ENCODE measurements at places on chromosomes 1 and 21.

DNA sequence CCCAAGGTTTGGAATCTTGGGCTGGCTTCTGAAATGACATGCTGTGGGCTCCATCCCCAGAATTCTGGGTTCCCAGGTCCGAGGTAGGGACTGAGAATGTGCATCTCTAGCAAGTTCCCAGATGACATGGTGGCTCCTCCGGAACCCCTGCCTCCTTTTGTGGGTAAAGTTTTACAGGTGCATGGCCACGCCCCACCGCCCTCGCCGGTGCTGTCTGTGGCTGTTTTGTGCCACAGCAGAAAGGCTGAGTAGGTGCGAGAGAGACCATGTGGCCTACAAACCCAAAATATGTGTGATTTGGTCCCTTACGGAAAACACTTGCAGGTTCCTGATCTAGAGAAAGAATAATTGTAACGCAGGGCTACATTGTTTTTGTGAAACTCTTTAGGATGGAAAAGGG is 30.9 kb downstream of the SKI start:
- DNase-seq, result no peak

DNA sequence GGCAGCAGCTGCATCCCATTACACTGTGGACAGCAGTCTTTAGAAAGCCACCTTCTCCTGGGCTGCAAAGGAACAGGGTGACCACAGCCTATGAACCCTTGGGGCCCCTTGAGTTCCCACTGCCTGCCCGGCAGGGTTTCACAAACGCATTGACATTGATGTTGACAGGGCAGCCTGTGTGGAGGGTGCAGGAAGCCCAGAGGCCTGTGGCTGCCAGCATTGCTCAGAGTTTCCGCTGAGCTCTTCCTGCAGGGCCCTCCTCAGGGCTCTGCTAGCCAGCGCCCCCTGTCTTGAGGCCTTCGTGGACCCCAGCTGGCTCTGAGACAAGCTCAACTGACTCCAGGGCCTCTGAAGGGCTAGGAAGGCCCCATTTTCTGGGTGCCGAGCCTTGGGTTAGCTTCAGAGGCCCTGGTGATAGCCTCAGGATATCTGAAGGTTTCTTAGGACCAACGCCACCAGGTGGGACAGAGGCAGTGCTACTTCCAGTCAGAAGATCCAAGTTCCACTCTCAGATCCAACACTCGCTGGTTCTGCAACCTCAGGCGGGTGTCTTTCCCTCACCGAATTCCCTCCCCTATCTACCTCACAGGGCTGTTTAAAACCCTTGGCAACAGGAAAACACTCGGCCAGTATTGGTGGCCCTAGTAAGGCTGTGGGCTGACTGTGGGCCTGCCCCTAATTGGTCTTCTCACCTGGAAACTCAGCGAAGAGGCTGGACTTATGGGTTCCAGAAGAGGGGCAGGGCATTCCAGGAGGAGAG is 27.2 kb upstream of the EPS8L3 start:
- DNase-seq, result no peak

- no peak for DNase-seq
Measured at GRCh38 chr1:151976858-151977257, 16.8 kb downstream of the S100A10 start.

DNA sequence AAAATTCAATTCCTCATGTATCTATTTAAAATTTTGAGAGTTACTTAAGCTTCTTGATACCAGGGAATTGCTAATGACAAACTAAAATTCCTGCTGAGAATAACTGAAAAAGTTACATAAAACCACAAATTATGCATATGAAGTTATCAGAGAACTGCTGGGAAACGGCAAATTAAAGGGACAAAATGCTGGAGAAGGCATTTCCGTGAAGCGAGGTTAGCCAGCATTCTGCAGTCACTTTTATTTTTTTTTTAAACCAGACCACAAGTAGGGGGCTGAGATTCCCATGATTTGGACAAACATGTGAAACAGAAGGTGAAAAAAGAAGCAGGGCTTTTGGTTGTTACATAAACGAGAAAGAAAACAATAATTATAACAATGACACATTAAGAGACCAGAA is 737.6 kb upstream of the CHRM3 start:
- no peak for DNase-seq

DNA sequence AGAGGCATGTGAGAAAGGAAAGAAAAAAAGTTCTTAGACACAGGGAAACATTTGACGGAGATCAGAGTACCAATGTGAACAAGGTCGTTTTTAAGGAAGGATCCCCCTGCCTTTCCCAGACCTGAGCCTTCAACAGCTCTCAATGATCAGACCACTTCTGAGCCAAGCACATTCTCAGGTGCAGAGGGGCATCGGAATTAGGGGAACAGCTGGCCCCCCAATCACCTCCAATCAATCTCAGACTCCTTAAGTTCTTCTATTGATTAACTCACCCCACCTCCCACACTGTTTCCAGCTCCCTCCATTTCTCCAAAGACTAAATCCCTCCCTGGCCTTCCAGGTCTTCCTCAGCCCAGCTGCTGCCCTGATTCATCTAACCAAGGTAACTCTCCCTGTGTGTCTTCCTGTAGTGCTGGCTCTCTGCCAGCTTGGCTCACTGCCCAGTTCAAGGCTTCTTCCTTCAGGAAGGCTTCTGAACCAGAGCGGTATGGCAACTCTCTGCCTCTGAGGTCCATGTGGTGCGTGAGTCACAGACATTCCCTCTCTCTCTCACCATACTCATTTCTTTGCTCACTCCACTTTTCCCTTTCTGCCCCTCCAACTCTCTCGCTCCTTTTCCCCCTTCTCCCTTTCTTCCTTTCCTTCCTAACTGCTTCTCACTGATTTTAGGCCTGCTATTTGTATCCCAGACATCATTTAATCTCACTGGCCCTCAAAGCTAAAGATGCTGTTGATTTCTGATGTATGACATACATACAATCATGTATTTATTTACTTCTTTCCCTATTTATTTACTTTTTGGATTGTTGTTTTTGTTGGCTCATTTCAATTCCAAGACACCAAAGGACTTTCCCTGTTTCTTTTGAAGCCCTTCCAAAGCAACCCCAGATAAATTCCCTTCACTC is 18.1 kb downstream of the CFAP45 start:
- peak; percentile 80 for DNase-seq

DNA sequence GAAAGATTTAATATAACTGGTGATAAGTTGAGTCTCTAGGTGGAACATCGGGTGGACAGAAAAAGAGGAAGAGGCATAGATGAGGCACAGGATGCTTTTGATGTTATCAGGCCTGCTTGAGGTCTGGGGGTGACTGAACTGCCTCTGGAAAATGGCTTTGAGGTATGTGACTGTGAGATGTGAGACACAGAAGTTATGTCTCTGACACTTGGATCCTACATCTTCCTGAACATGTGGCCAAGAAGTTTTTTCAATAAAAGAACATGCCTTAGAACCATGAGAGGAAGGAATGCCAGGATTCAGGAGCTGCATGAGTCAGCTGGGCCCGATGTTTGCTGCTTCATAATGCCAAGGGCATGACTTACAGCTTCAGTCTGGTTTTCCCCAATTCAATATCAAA is 11.5 kb upstream of the AIM2 start:
- no peak for DNase-seq

DNA sequence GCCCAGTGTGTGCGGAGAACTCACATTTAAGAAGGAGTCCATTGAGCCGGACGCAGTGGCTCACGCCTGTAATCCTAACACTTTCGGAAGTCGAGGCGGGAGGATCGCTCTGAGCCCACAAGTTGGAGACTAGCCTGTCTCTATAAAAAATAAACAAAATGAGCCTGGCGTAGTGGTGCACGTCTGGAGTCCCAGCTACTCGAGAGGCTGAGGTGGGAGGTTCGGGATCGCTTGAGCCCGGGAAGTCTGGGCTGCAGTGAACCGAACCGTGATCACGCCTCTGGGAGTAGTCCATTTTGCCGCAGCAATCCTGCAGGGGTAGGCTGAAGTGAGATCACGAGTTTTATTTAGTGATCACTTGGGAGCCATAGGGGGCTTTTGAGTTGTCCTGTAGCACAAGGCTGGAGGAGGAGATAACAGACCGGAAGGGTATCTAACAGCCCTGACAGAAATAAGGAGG is 497 bp upstream of the FUCA1 start:
- DNase-seq, result no peak

DNA sequence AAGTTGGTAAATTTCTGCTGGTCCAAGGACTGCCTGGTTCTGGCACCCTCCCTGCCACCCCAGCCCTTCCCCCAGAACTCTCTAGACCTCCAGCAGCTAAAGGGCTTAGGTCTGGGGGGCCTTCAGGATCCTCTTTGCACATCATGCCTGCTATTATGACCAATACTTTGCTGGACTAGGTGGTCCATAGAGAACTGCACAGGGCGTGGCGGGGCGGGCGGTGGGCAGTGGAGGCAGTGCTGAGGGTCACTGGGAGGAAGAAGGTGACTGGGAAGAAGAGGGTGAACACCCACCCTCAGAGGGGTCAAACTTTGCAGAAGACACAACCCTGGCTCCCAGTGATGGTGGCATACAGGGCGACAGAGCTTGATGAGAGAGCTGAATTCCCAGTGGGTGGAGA is 18.2 kb downstream of the CDK18 start:
- no peak for DNase-seq

DNA sequence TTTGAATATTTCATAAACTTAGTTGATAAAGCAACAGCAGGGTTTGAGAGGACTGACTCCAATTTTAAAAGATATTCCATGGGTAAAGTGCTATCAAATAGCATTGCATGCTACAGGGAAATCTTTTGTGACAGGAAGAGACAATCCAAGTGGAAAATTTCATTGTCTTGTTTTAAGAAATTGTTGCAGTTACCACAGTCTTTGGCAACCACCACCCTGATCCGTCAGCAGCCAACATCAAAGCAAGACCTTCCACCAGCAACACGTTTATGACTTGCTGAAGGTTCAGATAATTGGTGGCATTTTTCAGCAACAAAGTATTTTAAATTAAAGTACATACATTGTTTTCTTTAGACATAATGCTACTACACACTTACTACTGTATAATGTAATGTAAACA is 47.8 kb downstream of the ADGRL4 start:
- no peak for DNase-seq

- DNase-seq, result no peak
Measured at GRCh38 chr1:154493276-154493675, 8.7 kb upstream of the TDRD10 start.

- DNase-seq, result no peak
Measured at GRCh38 chr1:22808676-22809483, 98.2 kb downstream of the EPHB2 start.

DNA sequence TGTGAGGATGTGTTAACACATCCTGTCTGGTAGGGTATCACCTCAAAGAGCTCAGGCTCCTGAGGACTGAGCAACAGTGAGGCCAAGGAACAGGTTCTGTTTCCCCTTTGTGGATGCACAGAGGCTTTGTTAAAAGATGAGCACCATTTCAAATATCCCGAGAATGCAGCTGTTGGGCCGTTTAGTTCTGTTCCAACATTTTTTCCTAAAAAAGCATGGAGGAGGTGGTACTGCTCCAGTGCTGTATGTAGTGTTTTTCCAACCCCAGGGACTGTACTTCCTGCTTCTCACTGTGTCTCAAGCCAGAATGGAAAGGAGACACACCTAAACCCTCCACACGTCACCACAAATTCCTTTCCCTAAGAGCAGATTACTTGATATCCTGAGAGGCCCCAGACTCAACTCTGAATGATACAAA is 53.8 kb upstream of the BCL10 start:
- no peak for DNase-seq

- DNase-seq, result no peak
Measured at GRCh38 chr1:229019663-229020271, 251.1 kb upstream of the RAB4A start.

DNA sequence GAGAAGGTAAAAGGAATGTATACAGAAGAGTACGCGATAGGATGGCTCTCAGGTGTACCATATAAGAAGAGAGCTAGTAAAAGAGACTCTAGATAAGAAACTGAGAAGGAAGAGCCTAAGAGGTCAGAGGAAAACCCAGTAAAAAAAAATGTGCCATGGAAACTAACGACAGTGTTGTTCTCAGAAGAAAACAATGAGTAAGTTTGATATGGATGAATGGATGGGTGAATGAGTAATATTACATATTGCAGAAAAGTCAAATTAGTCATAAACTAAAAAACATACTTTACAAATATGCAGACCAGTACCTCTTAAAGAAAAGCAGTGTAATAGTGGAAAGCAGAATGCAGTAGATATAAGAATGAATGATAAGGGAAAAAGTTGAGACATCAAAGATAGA is 316.2 kb downstream of the HMCN1 start:
- DNase-seq, result no peak

- no peak for DNase-seq
Measured at GRCh38 chr1:208534599-208534897, 290.4 kb upstream of the PLXNA2 start.

GRCh38 chr21:16280686-16281091 is 550.9 kb downstream of the USP25 start:
- DNase-seq, result no peak

- no peak for DNase-seq
Measured at GRCh38 chr1:236467327-236467641, 56.5 kb upstream of the LGALS8 start.

GRCh38 chr1:154759196-154759595 is 110.9 kb downstream of the KCNN3 start:
- DNase-seq, result no peak

DNA sequence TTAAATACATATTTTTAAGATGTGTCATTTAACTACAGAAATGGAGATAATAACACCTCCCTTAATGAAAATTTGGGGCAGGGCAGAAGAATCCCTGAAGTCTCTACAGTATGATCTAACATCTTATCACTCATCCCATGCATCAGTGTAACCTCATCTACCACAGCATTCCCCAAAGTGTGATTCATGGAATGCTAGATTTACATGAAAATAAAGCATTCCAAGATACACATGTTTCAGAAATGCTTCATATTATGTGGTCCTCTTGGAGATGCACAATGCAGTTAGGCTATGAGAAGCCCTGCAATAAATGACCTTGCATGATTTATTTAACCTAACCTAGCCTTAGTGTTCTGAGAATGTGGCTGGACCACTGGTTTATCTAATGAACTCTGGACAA is 166.9 kb upstream of the SYT6 start:
- no peak for DNase-seq

DNA sequence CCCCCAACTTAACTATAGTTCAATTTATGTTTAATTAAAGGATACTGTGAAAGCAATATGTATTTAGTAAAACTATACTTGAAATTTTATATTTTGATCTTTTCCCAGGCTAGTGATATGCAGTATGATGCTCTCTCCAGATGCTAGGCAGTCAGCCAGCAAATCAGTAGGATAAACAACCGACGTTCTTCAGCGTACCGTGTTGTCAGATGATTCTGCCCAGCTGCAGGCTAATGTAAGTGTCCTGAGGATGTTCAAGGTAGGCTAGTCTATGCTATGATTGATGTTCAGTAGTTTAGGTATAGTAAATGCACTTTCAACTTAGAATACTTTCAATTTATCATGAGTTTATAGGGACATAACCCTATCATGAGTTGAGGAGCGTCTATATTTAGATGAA is 762.6 kb downstream of the MRPL39 start:
- DNase-seq, result no peak

- DNase-seq, result no peak
Measured at GRCh38 chr1:186022184-186022583, 288.0 kb downstream of the HMCN1 start.

- DNase-seq, result no peak
Measured at GRCh38 chr1:215215846-215216245, 133.3 kb downstream of the KCNK2 start.

GRCh38 chr1:85058311-85058710 is 10.0 kb upstream of the MCOLN3 start:
- no peak for DNase-seq
